Esophagus squamous epithelium (tissue), 5 donors: ENCODE measurements at places on chromosomes 13 and 19.

DNA sequence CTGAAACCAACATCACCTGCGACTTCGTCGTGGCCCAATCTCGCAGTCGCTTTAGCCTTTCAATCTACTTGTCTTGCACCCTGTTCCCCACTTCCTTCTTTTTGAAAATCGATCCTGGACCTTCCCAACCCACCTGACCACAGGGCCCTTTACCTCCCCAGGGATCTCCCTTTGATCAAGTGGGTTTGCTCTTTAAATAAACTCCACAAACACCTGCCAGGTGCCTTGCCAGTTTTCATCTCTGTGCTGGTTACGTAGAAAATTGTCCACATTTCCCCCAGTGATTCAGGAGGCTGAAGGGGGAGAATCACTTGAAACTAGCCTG, 14.5 kb upstream of the RAB20 start:
- DNase-seq: no peak

DNA sequence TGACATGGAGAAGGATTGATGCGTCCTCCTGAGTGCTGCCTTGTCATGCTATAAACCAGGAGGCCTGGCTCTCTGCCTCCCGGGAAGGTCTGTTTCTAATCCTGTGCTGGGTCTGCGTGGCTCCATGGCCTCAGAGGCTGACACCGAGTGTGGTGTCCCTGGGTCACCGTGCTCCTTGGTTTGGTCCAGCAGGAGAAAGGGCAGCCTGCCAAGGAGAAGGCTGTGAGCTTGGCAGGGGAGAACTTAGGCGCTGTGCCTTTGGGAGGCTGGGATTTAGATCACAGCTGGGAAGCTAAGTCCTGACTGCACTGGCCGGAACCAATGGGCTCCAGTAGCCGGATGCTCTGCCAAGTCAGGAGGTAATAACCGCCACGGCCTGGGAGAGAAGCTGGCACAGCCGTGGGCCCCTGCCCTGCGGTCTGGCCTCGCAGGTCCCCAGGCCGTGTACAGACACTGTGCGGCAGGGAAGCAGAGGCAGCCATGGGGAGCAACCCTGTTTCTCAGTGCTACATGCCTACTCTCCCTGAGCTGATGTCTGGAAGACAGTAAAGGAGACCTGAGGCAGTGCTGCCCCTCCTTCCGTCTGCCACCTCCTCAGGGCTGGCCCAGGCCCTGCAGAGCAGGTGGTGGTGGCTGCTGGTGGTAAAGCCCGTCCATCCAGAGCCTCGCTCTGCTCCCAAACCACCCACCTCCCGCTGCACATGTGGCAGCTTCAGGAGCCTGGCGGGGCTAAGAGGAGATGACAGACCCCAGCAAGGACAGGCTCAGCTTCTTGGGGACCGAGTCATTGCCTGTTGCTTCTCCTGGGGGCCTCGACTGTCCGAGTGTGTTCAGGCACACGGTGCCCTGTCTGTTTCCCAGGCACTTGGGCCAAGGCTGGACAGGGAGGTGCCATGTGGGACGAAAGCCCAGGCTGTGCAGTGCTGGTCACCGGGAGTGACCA, 44.9 kb downstream of the C13orf46 start:
- no peak for DNase-seq

DNA sequence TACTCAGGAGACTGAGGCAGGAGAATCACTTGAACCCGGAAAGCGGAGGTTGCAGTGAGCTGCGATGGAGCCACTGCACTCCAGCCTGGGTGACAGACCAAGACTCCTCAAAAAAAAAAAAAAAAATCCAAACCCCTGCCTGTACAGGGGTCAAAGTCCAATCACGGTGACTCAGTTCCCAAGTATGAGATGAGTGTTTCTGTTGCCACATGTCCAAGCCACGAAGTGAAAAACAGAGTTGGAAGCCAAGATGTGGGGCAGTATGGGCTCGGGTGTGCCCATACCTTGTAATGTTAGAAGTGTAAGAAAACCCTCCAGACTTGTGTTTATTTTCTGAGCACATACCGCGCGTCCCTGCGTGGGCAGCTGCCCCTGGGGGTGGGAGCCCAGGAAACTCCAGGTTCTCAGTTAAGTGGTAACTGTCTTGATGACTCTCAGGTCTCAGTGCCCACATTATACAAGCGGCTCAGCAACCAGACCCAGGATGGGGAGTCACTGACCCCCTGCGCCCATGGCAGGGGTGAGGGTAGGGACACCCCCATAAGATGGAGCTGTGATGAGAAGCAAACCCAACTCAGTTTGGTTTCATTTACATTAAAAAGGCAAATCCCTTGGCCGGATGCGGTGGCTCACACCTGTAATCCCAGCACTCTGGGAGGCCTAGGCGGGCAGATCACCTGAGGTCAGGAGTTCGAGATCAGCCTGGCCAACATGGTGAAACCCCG, 1.2 kb upstream of the GPX4 start:
- DNase-seq: no peak

DNA sequence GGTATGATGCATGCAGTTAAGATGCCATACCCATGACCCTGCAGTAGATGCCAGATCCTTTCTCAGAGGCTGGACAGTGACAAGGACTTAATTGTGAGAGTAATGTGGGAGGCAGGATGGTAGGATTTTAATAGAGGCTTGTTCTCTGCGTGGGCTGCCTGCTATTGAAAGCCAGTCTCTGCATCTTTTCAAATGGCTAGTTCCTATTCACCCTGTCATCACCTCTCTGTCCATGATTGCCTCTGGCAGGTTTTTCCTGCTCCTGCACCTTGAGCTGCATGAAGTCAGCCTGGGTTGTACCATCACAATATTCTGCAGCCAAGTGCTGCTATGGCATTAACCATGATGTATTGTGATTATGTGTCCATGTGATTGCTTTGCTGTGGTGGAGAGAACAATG, 440.5 kb downstream of the ITGBL1 start:
- DNase-seq: no peak

DNA sequence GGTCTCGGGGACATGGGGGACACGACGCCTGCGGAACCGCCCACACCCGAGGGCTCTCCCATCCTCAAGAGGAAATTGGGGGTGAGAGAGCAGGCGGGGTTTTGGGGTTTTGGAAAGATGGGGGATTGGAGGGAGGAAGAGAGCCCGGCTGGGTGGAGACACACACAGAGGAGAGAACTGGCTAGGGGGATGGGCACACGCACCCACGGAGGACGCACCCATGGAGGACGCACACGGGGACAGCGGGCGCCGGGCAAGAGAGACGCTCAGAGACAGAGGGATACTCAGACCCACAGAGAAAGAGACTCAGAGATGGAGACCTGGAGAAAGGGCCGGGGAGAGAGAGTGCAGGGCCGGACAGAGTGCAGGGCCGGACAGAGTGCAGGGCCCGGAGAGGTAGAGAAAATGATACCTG, 52.1 kb downstream of the MAP4K1 start:
- no peak for DNase-seq

GRCh38 chr13:66639044-66639443, 591.1 kb downstream of the PCDH9 start:
- DNase-seq: no peak

- DNase-seq: no peak
These were observed 5.1 kb downstream of the IGFLR1 start for GRCh38 chr19:35736913-35737886.

- DNase-seq: no peak
These were observed 391.0 kb downstream of the FGF9 start for GRCh38 chr13:22061806-22062391.

DNA sequence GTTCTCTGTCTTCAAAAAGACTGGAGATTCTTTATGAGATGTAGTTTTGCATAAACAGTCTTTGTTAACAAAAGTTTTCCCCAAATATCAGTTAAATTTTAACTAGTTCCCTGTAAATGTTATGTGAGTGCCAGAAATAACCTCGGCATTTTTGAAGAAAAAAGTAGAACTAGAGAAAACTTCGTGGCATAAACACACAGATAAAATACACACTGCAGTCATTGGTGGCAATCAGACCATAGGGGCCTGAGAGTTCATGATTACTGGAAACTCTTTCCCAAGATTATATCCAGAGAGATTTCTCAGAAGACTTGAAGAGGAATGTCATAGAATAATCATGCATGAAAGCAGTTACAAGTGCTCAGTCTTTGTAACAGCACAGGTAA, 190.0 kb downstream of the MZT1 start:
- DNase-seq: no peak

DNA sequence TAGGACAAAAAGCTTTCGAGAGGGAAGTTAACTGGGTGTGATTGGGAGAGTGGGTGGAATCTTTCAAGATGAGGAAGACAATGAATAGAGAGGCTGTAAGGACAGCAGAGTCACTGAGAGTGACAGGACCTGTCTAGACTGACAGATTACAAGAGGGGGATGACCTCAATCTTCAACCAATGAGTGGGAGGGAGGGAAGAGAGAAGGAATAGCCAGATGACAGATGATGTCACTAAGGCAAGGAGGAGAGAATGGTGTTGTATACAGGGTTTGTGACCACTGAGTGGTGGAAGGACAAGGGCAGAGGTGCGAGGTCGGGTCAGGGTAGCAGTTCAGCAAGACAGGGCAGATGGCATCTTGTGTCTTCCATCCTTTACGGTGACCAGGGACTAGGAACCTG, 5.8 kb upstream of the ILF3 start:
- DNase-seq: no peak

DNA sequence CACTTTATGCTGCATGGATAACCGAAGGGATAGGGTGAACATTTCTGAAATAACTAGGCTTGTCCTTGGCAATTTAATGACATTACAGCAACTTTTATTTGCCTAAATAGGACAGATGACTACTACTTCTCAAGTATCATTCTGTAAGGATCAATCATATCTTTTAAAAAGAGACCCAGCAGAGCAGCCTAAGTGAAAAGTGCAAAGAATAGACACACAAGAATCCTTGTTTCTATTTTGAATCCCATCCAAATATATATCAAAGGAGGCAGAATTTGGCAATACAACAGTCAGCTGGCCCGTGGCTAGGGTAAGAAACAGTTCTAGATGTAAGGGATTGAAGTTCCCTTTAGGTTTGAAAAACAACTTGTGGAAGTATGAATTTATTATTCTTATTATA, 6.9 kb downstream of the THSD1 start:
- DNase-seq: no peak

DNA sequence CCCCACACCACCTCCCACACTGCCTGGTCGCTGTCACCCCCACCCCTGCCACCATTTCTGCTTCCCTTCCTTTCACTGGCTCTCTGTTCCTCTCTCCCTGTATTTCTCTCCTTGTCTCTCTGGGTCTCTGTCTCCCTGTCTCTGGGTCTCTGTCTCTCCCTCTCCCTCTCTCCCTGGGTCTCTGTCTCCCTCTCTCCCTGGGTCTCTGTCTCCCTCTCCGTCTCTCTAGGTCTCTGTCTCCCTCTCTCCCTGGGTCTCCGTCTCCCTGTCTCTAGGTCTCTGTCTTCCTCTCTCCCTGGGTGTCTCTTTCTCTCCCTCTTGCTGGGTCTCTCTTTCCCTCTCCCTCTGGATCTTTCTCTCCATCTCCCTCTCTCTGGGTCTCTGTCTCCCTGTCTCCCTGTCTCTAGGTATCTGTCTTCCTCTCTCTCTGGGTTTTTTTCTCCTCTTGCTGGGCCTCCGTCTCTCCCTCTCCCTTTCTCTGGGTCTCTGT, 21.6 kb downstream of the KLHL26 start:
- no peak for DNase-seq

GRCh38 chr13:105220881-105221280, 1314.6 kb downstream of the EFNB2 start:
- DNase-seq: no peak

GRCh38 chr13:48818495-48819356, 157.0 kb upstream of the FNDC3A start:
- no peak for DNase-seq

DNA sequence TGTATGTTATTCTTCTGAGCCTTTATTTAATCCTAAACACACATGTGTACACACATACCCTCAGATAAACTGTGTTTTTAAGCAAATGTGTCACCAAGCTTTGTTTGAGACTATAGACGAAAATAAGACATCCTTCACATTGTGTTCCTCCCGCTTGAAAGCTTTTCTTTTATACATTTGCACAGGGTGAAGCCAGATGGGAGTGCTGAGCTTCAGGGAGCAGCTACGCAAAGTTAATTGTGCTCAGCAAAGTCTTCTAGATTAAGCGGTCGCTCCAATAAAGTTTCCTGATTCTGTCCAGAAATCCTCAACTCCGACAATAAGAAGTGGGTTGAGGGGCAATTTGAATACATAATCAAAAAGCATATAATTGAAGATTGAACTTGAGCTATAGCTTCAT, 117.2 kb upstream of the ARGLU1 start:
- DNase-seq: no peak

- no peak for DNase-seq
These were observed 48.0 kb downstream of the LRCH1 start for GRCh38 chr13:46600943-46601311.

GRCh38 chr13:51894239-51894638, 32.5 kb downstream of the CCDC70 start:
- no peak for DNase-seq

DNA sequence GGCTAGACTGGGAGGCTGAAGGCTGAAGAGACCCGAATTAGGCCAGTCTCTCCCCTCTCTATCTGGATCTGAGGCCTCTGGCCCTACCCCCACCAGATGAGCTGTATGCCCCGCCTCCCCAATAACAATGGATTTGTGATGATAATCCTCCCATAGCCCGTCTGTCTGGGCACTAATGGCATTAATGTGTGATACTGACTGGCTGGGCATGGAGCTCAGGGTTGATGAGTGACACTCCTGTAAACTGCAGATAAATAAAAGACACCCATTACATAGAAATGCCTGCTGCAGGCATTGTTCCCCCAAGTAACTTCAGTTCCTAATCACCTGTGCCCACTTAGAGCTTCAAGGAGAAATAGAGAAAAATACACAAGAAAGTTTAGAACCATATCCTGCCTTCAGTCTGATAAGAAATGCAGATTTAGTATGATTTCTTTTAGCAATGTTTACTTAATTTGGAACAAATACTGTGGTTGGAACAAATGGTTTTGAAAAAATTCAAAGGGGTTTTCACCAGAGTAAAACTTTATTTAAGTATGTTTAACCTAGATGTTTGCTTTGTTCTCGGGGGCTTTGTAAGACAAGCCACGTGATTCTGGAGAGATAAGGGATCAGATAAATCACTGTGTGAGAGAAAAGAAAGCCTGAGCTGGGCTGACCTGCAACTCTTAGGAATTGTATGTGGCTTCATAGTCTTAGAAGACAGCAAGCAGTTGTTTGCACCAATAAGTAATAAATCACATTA, 60.3 kb downstream of the TNFRSF19 start:
- no peak for DNase-seq

GRCh38 chr13:92589955-92590354, 636.7 kb upstream of the GPC6 start:
- DNase-seq: no peak

DNA sequence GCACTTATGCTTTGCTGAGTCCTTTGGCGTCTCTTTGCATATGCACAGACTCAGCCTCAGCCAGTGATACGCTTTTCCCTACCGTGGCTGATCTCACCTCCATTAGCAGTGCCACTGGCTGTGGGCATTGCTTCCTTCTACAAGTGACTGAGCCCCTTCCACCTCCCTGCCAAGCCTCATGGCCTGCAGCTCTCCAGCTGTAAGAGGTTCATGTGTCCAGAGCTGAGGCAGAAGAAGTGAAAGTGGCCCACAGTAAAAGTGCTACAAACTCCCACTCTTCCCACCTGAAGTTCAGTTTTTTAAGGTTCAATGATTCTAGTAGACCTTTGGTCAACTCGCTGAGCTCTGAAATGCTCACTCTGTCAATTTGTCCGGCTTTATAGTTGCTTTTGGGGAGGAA, 44.7 kb downstream of the SMARCA4 start:
- no peak for DNase-seq
